ENCODE measurements at places on chromosomes 12 and 14.

- H3K27ac ChIP-seq: no peak overlapping the region
- no peaks in the 10 kb centered on the region for H3K4me1 ChIP-seq
- H3K36me3 ChIP-seq: no peaks in the 10 kb centered on the region
- DNase-seq: no peak
- peaks cover 53% of the 10 kb centered on the region for H3K27me3 ChIP-seq
These were observed 94.3 kb downstream of the TNFAIP2 start for GRCh38 chr14:103217538-103217937.

GRCh38 chr12:51511546-51512260 lies 79.3 kb upstream of the SCN8A start:
- DNase-seq: no peak
- H3K36me3 ChIP-seq: no peaks in the 10 kb centered on the region
- no peaks in the 10 kb centered on the region for H3K27me3 ChIP-seq

DNA sequence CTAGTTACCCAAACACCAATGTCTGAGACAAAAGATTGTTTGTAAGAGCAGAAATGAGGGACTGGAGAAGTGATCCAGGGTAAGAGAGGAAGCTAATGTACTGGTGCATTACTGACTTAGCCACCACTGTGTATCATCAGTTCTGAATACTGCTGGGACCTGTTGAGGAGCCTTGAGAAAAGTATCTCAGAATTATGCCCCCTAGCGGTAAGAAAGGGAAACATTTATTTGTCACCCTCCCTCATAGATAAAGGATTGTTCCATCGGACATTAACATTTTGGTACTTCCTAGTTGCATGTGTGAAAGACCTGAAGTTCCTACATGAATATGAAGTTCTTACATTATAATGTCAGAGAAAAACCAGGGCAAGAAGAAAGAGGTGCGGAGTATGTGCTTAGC lies 612.5 kb downstream of the FSCB start:
- no peak for DNase-seq
- H3K27ac ChIP-seq: no peak overlapping the region
- no peaks in the 10 kb centered on the region for H3K27me3 ChIP-seq

GRCh38 chr12:96054244-96054610 lies 18.8 kb upstream of the LTA4H start:
- H3K27ac ChIP-seq: no peak overlapping the region
- no peaks in the 10 kb centered on the region for H3K27me3 ChIP-seq

DNA sequence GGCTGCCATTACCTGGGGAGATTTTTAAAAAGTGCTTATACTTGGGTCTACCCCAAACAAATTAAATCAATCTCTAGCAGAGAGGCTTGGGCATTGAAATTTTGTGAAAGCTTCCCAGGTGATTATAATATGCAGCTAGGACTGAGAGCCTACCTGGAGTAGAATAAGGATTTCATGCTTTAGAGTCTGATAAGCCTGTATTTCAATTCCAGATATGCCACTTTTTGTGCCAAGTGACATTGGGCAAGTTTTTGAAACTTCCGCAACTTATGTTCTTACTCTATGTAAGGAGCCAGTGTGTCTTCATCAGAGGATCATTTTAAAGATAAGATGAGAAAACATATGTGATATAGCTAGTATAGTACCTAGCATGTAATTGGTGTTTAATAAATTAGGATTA lies 159.8 kb upstream of the LRIG3 start:
- no peak overlapping the region for H3K27ac ChIP-seq
- no peak for DNase-seq
- no peaks in the 10 kb centered on the region for H3K36me3 ChIP-seq
- H3K4me1 ChIP-seq: no peaks in the 10 kb centered on the region
- no peak overlapping the region for H3K4me3 ChIP-seq

Measured in T-cell (primary cell).